CD8-positive, alpha-beta T cell (primary cell): ENCODE measurements at places on chromosomes 2 and 18. TPM values are rescaled to one million over a fixed set of nuclear protein-coding genes. Genes with fewer than 3 reads are reported as not detected.

NTSR2 gene
- total RNA-seq, result not detected

EML6 gene
- 0.81 TPM for total RNA-seq

SERPINB11 gene
- not detected for total RNA-seq

CCDC142 gene
- total RNA-seq, result 12.6 TPM

NOSTRIN gene
- 0.33 TPM for total RNA-seq

DUSP11 gene
- 66.7 TPM for total RNA-seq

ATP5MC3 gene
- total RNA-seq, result 70.2 TPM

SLC19A3 gene
- total RNA-seq, result not detected

AFF3 gene
- total RNA-seq, result 5.5 TPM

SPC25 gene
- total RNA-seq, result 0.22 TPM

GRP gene
- total RNA-seq, result not detected

SLC5A7 gene
- not detected for total RNA-seq

CD226 gene
- total RNA-seq, result 20.1 TPM

C2orf80 gene
- not detected for total RNA-seq

MDH1B gene
- 0.33 TPM for total RNA-seq

GCC2 gene
- 157 TPM for total RNA-seq

GREB1 gene
- total RNA-seq, result 0.57 TPM

RGPD4 gene
- total RNA-seq, result 0.42 TPM

MARCO gene
- total RNA-seq, result not detected

CDK5R2 gene
- not detected for total RNA-seq

ZNF804A gene
- total RNA-seq, result not detected

FOXD4L1 gene
- total RNA-seq, result not detected

TMEFF2 gene
- not detected for total RNA-seq

MCEE gene
- total RNA-seq, result 7.3 TPM

CYTIP gene
- total RNA-seq, result 430 TPM

AQP12A gene
- total RNA-seq, result not detected

ANKRD44 gene
- total RNA-seq, result 115 TPM

DCTN1 gene
- total RNA-seq, result 53.7 TPM

KANSL1L gene
- total RNA-seq, result 4.7 TPM

EMILIN1 gene
- total RNA-seq, result 0.11 TPM

OR6B2 gene
- not detected for total RNA-seq

ANKRD30B gene
- total RNA-seq, result not detected

KCNG2 gene
- total RNA-seq, result not detected

RTP5 gene
- 1.8 TPM for total RNA-seq

SGPP2 gene
- 0.73 TPM for total RNA-seq

RAPH1 gene
- total RNA-seq, result 1.8 TPM

LYG1 gene
- total RNA-seq, result 0.81 TPM

GKN2 gene
- total RNA-seq, result not detected

GYPC gene
- total RNA-seq, result 195 TPM

UBR3 gene
- 23.2 TPM for total RNA-seq

CTAGE1 gene
- not detected for total RNA-seq

ATP8B1 gene
- total RNA-seq, result not detected

LIMS3 gene
- total RNA-seq, result not detected

CLK1 gene
- 1,404 TPM for total RNA-seq

BOD1L2 gene
- not detected for total RNA-seq

LRRC30 gene
- not detected for total RNA-seq

DOCK10 gene
- total RNA-seq, result 183 TPM

IL1F10 gene
- total RNA-seq, result not detected

PCARE gene
- not detected for total RNA-seq

MC5R gene
- not detected for total RNA-seq

IL37 gene
- total RNA-seq, result not detected

HJURP gene
- total RNA-seq, result 0.53 TPM

CRYBA2 gene
- not detected for total RNA-seq

ACKR3 gene
- 2.0 TPM for total RNA-seq

FKBP7 gene
- total RNA-seq, result 0.79 TPM

TDRD15 gene
- not detected for total RNA-seq

GREB1L gene
- not detected for total RNA-seq
